ENCODE measurements at places on chromosomes 16 and 17.

DNA sequence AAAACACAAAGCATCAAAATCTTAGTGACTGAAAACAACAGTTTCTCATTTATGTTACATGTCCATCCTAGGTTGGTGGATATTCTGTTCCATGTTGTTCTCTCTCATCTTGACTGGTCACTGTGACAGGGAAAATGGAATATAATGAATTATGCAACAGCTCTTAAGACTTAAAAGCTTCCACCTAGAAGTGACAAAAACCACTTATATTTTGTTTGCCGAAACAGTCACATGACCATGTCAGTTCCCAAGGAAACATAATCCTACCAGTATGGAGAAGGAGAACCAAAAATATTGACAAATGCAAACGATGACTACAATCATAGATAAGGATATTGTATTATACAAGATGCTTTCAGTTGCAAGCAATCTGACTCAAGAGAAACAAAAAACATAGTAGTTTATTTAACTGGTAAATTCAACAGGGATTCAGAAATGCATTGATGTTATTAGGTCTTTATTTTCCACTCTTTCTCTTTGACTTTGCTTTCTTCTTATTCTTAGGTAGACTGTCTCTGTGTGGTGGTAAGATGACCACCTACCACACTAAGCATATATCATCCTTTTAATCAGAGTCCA, 103.8 kb downstream of the SSH2 start:
- DNase-seq: no peak

- DNase-seq: no peak
Observed at GRCh38 chr16:66020642-66021041, 345.8 kb upstream of the CDH5 start.

DNA sequence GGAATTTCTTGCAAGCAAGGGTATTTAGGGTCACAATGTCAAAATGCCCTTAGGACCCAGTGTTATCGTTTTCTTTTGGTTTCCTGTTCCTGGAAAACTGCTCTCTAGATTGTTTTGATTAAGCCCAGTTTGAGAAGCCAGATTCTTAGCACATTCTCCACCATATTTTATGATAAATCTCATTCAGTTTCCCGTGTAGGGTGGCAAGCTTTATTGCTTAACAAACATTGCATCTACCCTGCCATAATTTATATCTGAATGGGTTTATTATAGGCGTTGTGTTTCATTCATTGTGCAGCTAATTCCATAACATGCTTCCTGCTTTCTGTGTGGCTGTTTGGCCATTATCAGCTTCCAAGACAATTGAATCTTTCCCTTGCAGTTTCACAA, 389.1 kb upstream of the DYNLRB2 start:
- no peak for DNase-seq

DNA sequence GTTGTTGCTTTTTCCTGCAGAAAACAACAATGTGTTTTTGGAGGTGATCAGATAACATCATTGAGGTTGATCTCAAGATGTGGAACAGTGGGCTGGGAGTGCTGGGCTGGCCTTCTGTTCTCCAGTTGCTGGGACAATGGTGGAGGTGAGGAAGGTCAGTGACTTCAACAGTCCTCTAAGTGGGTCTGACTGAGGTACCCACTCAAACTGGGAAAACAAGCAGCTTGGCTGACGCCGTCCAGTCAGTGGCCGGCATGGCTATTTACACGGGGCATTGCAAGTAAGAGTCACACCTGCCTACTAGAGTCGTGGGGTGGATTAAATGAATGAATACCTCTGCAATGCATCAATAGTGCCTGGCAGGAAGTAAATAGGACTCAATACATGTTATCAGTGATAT, 386.7 kb upstream of the ZFHX3 start:
- DNase-seq: no peak

DNA sequence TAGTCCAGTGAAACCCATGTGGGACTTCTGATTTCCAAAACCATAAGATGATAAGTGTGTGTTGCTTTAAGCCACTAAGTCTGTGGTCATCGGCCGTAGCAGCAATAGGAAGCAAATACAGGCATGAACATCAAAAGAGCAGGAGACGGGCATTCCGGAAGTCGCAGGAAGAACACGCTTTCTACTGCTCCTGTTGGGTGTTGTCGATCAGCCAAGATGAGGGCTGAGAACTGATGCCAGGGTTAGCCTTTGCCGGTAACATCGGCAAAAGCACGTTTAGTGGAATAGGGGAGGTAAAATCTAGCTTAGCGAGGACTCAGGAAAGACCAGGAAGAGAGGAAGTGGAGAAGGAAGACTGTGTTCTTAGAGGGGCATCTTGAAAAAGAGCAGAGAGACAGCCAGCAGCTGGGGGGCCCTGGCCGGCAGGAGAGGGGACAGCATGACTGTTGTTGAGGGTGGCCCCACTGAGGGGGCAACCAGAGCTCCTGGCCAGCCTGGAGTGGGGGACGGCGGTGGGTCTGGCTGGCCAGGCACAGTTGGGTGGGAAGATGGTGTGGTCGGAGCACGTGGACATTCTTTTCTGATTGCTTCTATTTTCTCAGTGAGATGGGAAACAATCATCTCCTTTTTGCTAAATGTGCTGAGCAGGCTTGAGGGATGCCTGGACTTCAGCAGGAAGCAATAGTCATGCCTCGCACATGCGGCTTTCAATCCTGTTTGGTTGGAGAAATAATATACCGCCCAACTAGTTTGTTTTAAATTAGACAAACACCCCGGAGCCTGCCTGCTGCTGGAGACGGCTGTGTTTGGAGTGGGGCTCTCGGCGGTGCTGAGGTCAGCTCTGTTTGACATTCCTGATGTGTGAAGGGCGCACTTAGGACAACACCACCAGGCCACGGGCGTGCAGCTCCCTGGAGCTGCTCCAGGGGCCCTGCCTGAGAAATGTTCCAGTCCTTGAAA, 109.9 kb downstream of the METRNL start:
- DNase-seq: no peak

GRCh38 chr17:45732926-45733505, 51.1 kb upstream of the CRHR1 start:
- DNase-seq: no peak

DNA sequence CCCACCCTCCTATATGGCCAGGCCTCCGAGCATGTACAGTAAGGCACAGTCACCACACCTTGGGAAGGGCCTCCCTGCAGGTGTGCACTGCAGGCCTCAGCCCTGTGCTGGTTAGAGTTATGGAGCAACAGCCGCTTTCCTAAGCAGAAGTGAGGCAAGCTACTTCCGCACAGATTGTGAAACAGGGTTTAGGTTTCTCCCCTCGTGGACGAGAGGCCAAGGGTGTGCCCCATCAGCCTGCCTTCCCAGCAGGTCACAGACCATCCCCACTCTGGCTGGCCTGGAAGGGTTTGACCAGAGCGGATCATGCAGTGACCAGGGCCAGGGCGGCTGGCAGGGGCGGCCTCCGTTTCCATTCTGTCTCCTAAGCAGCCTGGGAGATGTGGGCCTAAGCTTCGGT, 4.7 kb downstream of the MSRB1 start:
- DNase-seq: no peak

DNA sequence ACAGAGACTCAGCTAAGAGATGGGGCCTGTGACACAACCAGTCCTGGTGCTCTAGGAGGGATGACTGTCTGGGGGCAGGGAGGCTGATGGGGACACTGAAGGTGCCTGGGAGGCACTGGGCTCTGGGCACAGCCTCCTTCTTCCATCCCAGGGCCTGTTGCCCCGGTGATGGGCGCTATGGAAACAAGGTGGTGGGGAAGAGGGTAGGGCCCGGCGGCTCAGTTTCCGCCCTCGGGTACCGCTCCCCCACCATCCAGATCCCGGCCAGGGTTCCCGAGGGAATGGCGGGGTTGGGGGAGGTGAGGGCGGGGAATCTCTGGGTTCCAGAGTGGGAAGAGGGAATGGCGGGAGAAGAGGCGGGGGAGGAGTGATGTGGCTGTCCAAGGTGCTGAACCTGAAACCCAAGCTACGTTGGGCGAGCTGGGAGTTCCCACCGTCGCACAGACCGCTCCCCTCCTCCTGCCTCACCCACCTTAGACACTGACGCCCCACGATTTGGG, 981 bp downstream of the KCNH4 start:
- no peak for DNase-seq

DNA sequence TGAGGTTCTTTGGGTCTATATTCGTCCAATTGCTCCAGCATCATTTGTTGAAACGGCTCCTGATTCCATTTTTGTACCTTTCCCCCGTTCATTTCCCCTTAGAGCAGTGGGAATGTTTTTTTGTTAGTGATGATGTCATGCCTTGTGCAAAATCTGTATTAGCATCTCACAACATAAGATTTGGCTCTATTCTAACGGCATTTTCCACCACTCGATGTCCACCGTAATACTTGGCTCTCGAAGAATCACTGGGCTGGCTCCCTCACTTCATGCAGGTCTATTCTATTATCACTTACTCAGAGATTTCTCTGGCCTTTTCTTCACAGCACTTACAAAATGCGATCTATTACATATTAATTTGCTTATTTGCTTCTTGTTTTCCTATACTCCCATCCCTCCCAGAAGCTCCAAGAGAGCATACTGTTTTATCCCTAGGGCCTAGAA, 571 bp upstream of the NME1 start:
- DNase-seq: no peak

GRCh38 chr16:53600126-53600525, 97.1 kb upstream of the AKTIP start:
- DNase-seq: no peak

GRCh38 chr16:27118526-27118925, 51.8 kb downstream of the C16orf82 start:
- DNase-seq: no peak

DNA sequence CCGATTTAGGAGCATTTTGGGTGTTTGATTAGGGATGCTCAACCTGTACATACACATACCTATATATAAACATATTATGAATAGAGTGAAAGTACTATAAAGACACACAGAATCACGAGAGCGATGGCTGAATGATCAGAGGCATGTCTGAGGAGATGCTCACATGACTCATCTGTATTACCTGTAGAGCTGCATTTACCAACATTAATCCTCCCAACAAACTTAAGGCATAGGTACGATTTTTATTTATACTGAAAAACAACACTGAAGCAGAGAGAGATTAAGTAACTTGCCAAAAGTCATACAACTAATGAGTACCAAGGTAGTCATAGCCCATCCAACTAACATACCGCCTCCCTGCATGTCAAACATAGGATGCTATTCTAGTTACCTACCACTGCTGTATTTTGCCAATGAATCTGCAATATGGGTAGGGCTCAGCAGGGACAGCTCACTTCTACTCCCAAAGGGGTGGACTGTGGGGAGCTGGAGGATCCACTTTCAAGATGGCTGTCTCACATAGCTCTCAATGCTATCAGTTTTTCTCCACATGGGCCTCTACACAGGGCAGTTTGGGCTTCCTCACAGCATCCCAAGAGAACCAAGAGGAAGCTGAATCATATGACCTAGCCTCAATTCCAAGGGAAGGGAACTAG, 7.3 kb downstream of the CYB5D1 start:
- DNase-seq: no peak

GRCh38 chr17:37576281-37576680, 32.9 kb downstream of the SYNRG start:
- DNase-seq: no peak

GRCh38 chr17:11668618-11669017, 70.3 kb downstream of the DNAH9 start:
- DNase-seq: no peak

GRCh38 chr16:76583466-76583865, 306.3 kb downstream of the CNTNAP4 start:
- DNase-seq: no peak

- no peak for DNase-seq
Observed at GRCh38 chr17:37779554-37779953, 34.7 kb upstream of the HNF1B start.

- DNase-seq: no peak
Observed at GRCh38 chr17:4309897-4310296, 46.1 kb upstream of the ANKFY1 start.

GRCh38 chr16:11094075-11094856, 149.9 kb downstream of the CLEC16A start:
- DNase-seq: no peak

DNA sequence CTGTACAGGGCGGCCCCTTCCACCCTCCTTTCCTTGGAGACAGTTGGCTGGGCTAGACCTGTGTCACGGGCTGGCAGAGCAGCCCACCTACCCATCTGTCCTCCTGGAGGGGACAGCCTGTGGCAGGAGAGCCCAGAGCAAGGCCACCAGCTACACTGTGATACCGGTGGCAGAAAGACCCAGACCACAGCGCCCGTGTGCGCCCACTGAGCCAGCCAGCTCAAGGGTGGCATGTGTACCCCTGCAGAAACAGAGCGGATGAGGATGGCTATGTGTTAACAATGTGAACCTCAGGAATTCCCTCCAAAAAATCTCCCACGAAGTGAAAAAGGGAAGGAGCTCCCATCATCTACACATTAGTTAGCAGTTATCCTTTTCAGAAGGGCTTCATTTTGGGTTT, 7.1 kb downstream of the HBQ1 start:
- DNase-seq: no peak

DNA sequence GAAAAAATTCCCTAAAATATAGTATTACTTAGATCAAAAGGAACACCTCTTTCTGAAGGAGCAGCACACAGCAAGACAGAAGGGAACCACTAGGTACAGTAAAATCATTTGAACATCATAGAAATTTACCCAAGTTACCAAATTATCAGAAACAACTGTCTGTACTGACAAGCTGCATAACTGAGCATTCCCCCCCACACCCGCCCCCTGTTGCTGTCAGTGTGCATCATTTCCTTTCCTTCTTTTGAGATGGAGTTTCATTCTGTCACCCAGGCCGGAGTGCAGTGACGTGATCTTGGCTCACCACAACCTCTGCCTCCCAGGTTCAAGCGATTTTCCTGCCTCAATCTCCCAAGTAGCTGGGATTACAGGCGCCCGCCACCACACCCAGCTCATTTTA, 120.7 kb downstream of the TRIM37 start:
- no peak for DNase-seq

GRCh38 chr16:19274165-19274797, 11.2 kb upstream of the CLEC19A start:
- DNase-seq: no peak

DNA sequence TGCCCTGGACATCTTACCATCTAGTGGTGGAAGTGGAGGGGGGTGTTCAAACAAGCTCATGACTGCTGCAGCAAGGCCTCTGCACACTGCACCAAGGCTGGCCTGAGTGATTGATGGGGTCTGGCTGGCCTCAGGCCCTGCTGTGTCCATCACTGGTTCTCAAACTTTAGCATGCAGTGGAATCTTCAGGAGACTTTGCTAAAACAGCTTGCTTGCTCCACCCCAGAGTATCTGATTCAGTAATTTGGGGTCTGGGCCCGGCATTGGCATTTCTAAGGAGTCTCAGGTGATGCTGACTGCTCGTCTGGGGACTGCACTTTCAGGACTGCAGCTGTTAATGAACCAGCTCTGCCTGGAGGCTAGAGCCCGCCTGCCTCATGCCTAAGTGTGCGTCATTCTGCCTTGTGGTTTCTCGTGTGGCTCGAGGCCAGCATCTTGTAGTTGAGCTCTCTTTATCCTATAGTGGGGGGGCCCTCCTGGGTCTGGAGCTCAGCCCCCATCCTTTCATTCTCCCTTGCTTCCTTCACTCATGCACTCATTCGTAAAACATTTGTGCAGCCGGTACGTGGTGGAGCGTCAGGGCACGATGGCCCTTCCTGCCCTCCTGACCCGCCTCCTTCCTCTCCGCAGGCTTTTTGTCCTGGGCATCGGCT, 4.1 kb downstream of the MGAT5B start:
- no peak for DNase-seq

- no peak for DNase-seq
Observed at GRCh38 chr17:44997733-44998520, 29.8 kb upstream of the C1QL1 start.

- DNase-seq: no peak
Observed at GRCh38 chr16:14015033-14015432, 56.1 kb upstream of the MRTFB start.

- no peak for DNase-seq
Observed at GRCh38 chr17:61201211-61201610, 198.4 kb upstream of the TBX2 start.

- no peak for DNase-seq
Observed at GRCh38 chr17:61065263-61065773, 334.3 kb upstream of the TBX2 start.
